ENCODE measurements at places on chromosomes 5 and 9.

DNA sequence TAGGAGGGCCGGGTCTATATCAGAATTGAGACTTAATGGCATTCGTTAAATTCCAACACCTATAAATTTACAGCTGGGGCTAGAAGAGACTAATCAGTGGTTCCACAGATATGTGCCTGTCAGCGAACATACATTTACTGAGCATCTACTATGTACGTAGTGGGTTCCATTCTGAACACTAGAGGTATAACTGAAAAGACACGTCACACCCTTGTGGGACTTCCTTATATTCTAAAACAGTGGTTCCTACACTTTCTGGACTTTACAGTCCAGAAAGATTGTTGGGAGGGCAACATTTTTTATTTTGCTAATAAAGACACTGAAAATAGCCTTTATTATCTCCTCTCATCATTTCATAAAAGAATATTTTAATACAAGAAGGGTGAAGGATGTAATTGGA lies 140.5 kb downstream of the SCAMP1 start:
- DNase-seq: no peak

DNA sequence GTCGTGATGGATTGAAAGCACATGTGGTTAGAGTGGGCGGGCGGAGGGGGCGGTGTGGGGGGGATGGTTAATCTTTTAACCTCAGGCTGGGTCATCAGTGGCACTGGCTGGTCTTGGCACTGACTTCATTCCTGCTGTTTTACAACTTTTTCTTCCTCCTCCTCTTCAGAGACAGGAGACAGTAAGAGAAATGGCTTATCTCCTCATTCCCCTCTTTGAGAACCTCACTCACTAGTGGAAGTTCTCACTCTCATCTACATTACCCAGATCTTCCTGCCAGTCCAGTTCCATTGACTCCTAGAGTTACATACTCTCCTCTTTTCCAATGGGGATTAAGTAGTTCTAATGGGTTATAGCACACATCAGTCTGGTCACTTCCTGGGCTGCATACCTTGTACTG lies 42.3 kb upstream of the PPP1R26 start:
- no peak for DNase-seq

DNA sequence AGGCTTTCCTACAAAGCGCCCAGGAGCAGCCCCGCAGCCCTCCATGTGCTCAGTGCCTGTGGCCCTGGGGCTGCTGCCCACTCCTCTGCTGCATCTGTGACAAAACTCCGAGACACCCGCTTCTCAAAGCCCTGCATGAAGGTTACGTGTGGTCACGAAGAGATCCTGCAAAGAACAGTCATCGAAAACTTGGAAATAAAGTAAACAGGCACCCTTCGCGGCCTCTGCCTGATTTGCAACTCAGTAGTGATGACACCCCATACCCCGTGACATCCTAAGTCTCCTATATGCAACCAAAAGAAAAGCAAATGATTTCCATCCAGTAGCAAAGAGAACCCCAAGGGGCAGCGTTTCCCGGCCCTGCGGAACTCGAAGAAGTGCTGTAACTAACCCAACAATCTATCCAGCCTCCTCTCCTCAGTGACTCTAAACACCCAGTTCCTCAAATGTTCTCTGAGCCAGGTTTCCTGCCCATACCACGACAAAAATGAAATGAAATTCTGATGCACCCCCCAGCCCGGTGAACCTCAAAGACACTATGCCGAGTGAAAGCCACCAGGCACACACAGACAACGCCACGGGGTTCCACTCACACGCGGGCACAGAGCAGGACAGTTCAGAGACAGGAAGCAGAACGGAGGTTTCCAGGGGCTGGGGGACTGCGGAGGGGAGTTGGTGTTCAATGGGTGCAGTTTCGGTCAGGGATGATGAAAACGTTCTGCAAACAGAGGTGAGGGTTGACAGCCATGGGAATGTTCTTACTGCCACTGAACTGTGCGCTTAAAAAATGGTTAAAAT lies 19.0 kb downstream of the NACC2 start:
- no peak for DNase-seq

DNA sequence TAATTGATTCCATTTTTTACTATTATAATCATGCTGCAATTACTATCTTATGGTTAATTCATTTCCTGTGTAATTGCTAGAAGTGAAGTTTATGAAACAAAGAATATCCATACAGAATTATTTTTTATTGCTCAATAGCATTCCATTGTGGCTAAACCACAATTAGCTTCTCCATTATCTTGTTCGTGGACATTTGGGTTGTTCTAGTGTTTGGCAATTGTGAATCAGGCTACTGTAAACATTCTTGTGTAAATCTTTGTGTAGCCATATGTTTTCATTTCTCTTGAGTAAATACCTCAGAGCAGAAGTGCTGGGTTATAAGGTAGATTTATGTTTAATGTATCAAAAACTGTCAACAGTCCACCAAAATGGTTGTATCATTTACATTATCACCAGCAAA lies 341.1 kb downstream of the MAT2B start:
- DNase-seq: no peak

GRCh38 chr9:79447762-79448161 lies 124.0 kb upstream of the TLE4 start:
- DNase-seq: no peak

- no peak for DNase-seq
These were observed 43.4 kb downstream of the LRRTM2 start for GRCh38 chr5:138831703-138832102.

DNA sequence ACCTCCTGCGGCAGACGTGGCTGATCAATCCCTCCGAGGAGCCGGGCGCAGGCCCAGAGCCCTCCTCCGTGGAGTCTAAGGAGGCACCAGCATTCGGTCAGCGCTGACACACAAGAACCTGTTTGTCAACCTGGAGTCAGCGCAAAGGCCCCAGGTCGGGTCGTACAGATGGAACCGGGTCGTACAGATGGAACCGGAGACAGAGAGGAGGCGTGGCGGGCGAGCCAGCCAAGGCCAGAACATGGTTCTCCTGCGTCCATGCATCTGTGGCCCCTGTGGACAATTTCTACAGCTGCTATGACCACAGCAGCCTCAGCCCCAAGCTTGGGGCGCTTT lies 125.1 kb upstream of the SARDH start:
- no peak for DNase-seq

DNA sequence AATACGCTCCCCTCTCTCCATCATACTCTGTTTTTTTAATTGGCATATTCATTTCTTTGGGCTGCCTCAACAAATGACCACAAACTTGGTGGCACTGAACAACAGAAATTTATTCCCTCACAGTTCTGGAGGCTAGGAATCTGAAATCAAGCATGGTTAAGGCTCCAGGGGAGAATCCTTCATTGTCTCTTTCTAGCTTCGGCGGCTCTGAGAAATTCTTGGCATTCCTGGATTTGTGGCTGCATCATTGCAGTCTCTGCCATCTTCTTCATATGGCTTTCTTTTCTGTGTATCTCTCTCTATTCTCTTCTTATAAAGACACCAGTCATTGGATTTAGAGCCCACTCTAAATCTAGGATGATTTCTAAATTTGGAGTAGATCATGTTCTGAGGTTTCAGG lies 10.9 kb upstream of the SLC24A2 start:
- DNase-seq: no peak

DNA sequence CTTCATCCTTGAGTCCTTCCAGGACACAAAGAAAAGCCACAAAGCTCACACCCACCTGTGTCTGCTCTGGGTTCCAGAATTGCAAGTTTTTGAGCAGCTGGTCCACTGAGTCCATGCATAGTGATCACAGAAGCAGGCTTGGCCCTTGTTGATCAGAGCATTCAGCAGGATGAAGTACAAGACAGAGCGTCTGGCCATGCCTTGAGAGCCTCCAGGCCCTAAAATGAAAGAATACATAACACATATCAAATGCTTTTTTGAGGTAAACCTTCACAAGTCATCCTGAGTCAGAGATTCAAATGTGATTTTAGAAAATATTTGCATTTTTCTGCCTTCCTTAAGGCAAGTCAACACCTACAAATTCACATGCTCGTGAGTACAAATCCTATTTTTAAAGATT lies 10.3 kb downstream of the C6 start:
- DNase-seq: no peak

GRCh38 chr5:143352691-143353090 lies 50.8 kb downstream of the NR3C1 start:
- no peak for DNase-seq

DNA sequence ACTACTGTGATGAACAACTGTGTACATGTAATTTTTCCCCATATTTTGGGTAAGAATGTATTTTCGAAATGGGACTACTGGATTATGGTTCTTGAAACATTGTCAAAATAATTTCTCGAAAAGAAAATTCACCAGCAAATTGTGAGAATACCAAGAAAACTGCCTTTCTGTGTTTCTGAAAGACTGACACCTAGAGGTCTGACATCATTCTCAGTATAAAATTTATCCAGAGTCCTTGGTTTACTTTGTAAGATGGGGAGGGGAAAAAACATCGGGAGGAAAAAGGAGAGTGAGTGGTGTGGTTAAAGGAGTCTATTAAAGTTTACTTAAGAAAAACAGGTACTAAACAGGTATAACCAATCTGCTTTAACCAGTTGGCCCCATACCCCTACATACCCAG lies 149.2 kb downstream of the CEP120 start:
- DNase-seq: no peak
